Cerebellar nuclear complex (tissue), 1 donor: ENCODE measurements at places on chromosomes 7 and 10.

- peak; percentile 19 for DNase-seq
Measured at GRCh38 chr7:87058744-87059524, 520 bp downstream of the ELAPOR2 start.

- no peak for DNase-seq
Measured at GRCh38 chr10:44966129-44966815, 6.7 kb downstream of the RASSF4 start.

DNA sequence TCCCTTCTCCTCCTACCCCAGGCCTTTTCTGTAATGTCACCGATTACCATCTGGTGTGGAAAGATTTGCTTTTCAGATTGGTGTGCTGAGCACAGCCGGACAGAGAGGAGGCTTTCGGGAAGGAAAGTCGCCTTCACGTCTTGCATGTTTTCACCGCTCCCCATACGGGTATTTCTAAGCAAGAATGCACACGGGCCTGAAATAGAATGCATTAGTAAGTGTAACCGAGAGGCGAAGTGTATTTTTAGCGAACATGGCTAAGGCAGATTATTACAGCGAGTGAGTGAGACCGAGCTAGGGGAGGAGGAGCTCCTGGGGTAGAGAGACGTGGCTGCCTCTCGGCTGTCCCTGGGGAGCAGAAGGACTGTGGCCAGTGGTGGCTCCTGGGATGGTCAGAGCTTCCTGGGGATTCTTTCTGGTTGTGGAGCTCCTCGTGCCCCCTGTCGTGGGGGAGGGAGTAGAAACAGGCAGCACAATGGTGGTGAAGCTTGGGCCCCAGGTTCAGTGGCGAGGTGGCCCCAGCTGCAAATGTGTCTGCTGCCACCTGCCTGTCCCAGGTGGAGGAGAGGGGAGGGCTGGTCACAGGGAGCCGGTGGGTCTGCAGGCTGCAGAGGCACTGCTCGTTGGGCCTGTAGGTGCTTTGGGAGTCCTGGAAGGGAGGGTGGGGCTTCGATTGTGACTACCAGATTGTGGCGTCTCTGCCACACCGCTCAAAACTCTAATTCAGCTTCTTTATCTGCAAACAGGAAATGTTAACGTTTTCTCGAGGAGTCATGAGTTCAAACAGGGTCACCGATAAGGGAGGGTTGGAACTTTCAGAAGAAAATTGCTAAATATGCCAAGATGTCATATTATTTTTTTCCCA lies 135.8 kb downstream of the CAMK1D start:
- no peak for DNase-seq

DNA sequence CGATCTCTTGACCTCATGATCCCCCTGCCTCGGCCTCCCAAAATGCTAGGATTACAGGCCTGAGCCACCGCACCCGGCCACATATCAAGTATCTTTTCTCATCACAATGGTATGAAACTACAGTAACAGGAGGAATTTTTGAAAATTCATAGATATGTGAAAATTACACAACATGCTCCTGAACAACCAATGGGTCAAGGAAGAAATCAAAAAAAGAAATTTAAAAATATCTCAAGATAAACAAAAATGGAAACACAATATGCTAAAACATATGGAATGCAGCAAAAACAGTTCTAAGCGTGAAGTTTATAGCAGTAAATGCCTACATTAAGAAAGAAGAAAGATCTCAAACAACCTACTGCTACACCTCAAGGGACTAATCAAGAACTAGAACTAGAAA lies 59.8 kb upstream of the ADAM12 start:
- no peak for DNase-seq

GRCh38 chr7:91843831-91844230 lies 36.7 kb downstream of the MTERF1 start:
- DNase-seq: no peak

GRCh38 chr7:45888993-45889366 lies 692 bp downstream of the IGFBP1 start:
- no peak for DNase-seq

DNA sequence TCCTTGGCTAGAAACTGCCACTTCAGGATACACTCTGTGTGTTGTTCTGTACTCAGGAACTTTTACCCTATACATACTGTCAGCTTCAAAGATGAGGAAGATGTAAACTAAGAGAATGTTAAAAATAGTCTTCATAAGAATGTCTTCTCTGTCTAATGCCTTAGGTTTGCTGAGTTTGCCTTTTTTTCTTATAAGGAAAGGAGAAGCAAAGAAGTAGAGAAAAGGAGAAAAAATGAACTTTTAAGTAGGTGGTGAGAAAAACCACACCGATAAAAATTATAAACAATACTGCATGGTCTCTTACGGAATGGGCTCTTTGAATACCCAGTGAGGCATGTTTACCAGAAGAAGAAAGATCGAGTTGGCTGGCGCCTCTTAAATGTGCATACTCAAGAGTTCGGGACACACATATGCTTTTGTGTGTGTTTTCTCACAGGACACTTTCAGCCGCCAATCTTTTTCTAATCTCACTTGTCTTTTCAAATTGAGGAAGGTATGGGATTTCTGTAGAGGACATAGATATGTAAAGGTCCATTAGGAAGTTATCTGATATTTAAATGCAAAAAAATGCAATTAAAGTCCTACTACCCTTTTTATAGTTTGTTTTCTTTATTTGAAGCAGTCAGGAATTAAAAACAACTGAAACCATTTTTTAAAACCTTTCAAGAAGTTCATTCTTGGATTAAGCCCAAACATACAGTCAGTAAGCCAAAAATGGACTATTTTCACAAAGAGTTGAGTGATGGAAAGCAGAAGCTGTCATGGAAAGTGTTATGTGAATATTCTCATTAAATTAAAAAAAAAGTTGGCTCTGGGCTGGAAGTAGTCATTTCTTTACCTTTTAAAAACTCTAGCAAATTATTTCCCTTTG lies 100.6 kb upstream of the MDFIC start:
- DNase-seq: no peak

- no peak for DNase-seq
Measured at GRCh38 chr10:23362069-23362830, 17.7 kb upstream of the C10orf67 start.

DNA sequence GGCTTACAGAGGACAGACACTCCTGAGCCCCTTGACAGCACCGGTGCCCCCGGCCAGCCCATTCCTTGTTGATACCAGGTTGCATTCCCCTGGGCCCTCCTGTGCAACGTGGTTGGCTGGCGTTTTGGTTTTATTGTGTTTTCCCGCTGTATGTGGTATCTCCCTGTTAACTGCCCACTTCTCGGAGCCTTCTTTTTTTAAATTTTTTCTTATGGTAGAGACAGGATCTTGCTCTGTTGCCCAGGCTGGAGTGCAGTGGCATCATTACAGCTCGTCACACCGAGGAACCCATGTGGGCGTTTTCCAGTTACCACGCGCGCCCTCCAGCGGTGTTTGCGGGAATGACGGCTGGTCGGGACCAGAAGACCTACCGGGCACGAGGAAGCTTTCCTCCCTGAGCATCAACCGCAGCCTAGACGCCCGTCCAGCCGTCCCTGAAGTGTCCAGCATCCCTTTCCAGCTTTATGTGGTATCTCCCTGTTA lies 16.9 kb upstream of the ZFAND2A start:
- peak; percentile 20 for DNase-seq
